Activated CD4-positive, alpha-beta memory T cell treated with anti-CD3 and anti-CD28 coated beads for 36 hours (primary cell): ENCODE measurements at places on chromosomes 13 and 19. TPM values are rescaled to one million over a fixed set of nuclear protein-coding genes. Genes with fewer than 3 reads are reported as not detected.
A peak's percentile ranks its signal among the peaks of the same experiment; 100 is the strongest.

GPR42 gene
- not detected for total RNA-seq

- H3K36me3 ChIP-seq, result no peaks in the 10 kb centered on the region
- H3K4me1 ChIP-seq, result peaks cover under 1% of the 10 kb centered on the region
- DNase-seq, result peak; percentile 79
- H3K4me3 ChIP-seq, result no peak overlapping the region
- H3K27me3 ChIP-seq, result peaks cover 18% of the 10 kb centered on the region
These were observed 65.1 kb upstream of the GTF3A start for GRCh38 chr13:27359199-27359821.

GRCh38 chr13:29758531-29759114 lies 91.8 kb downstream of the UBL3 start:
- H3K27me3 ChIP-seq, result no peaks in the 10 kb centered on the region
- H3K4me1 ChIP-seq, result peaks cover 18% of the 10 kb centered on the region
- no peak overlapping the region for H3K27ac ChIP-seq
- peak overlapping the region; percentile 7 for H3K4me3 ChIP-seq

DNA sequence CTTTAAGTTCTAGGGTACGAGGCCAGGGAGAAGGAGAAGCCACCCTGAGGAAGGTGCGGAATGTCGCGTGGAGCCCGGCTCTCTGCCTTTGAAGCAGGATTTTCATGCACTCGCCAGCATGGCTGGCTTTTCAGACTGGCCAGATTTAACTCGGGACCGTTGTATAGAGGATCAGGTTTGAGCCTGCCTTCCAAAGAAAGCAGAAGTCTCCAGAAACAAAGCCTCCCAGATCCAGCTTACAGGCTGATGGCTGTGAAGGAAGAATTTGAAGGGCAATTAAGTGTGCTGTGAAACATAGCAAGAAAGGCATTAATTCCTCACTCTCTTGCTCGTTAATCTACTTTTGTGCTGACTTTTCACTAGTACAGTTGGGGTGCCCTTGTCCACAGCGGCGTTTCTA lies 140.2 kb downstream of the SOX1 start:
- no peak overlapping the region for H3K4me3 ChIP-seq
- no peaks in the 10 kb centered on the region for H3K36me3 ChIP-seq
- peaks cover 4% of the 10 kb centered on the region for H3K4me1 ChIP-seq
- H3K27me3 ChIP-seq, result peaks cover 43% of the 10 kb centered on the region

- H3K4me3 ChIP-seq, result no peak overlapping the region
- H3K4me1 ChIP-seq, result no peaks in the 10 kb centered on the region
- no peaks in the 10 kb centered on the region for H3K36me3 ChIP-seq
- H3K27ac ChIP-seq, result no peak overlapping the region
These were observed 1647.6 kb upstream of the SPRY2 start for GRCh38 chr13:81988567-81988966.

- H3K4me3 ChIP-seq, result no peak overlapping the region
- H3K36me3 ChIP-seq, result peaks cover 58% of the 10 kb centered on the region
- peaks cover 3% of the 10 kb centered on the region for H3K4me1 ChIP-seq
- H3K27ac ChIP-seq, result no peak overlapping the region
- peak; percentile 33 for DNase-seq
These were observed 16.6 kb downstream of the MED4 start for GRCh38 chr13:48078251-48078656.

GRCh38 chr19:47226426-47227351 lies 4.3 kb downstream of the BBC3 start:
- H3K27me3 ChIP-seq, result no peaks in the 10 kb centered on the region
- H3K36me3 ChIP-seq, result peaks cover 6% of the 10 kb centered on the region
- H3K27ac ChIP-seq, result peak overlapping the region; percentile 89
- peak overlapping the region; percentile 77 for H3K4me3 ChIP-seq
- peak; percentile 83 for DNase-seq

DNA sequence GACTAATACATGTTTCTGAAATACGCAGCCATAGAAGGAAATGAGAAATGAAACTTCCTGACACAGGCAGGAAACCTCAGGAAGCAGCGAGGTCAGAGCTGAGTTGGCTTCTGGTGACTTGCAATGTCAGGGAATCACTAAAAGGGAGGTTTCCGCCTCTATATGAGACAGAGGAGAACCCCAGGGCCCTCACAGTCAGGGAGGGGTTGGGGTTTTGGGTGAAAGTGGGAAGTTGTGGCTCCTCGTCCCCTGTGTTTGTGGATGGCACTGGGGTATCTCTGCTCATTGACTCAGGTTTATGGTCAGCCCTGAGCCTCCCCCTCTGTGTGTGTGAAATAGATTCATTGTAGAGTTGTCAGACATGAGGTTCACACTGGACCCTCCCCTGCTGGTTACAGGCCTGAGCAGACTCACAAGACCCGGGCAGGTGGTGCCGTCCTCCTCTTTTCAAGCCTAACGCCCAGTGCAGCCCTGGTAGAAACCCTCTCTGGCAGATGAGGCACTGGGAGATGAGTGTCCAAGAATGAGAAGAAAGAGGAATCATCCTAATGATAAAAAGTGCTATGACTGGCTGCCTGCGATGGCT lies 5.5 kb upstream of the LILRA6 start:
- no peak overlapping the region for H3K27ac ChIP-seq
- H3K4me3 ChIP-seq, result no peak overlapping the region
- DNase-seq, result peak; percentile 78
- H3K27me3 ChIP-seq, result peaks cover 10% of the 10 kb centered on the region
- peaks cover 20% of the 10 kb centered on the region for H3K4me1 ChIP-seq

GRCh38 chr19:56637976-56638555 lies 4.9 kb upstream of the SMIM17 start:
- H3K4me1 ChIP-seq, result no peaks in the 10 kb centered on the region
- DNase-seq, result peak; percentile 60
- H3K36me3 ChIP-seq, result peaks cover 19% of the 10 kb centered on the region
- no peak overlapping the region for H3K4me3 ChIP-seq
- no peak overlapping the region for H3K27ac ChIP-seq

DNA sequence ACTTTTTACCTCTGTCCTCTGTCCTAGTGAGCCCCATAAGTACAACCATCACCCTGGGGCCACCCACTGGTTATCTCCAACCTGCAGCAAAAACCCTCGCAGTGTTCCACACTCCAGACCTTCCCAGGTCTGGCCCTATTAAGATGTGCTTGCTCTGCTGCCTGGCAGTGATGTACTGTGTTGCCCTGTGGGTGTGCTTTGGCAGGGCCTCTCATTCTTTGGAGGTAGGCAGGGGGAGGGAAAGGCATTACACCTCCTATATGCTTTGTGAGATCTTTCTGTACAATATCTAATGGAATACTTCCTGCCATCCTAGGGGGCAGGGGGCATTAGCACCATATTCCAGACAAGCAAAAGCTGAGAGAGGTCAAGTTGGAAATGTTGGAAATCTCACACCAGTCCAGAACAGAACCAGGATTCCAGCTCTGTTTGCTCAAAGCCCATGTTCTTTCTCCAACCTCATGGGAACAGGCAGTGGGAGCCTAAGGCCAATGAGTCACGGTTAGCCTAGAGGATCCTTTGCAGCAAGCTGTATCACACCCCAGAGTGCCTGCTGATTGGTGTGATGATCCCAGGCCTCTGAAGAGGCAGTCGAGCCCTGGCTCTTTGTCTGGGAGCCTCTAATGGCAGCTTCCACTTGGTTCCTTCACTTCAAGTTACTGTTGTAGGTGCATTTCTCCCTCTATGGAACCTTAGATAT lies 59.7 kb upstream of the UBL3 start:
- no peak overlapping the region for H3K27ac ChIP-seq
- DNase-seq, result no peak
- no peak overlapping the region for H3K4me3 ChIP-seq
- peaks cover 20% of the 10 kb centered on the region for H3K4me1 ChIP-seq

DNA sequence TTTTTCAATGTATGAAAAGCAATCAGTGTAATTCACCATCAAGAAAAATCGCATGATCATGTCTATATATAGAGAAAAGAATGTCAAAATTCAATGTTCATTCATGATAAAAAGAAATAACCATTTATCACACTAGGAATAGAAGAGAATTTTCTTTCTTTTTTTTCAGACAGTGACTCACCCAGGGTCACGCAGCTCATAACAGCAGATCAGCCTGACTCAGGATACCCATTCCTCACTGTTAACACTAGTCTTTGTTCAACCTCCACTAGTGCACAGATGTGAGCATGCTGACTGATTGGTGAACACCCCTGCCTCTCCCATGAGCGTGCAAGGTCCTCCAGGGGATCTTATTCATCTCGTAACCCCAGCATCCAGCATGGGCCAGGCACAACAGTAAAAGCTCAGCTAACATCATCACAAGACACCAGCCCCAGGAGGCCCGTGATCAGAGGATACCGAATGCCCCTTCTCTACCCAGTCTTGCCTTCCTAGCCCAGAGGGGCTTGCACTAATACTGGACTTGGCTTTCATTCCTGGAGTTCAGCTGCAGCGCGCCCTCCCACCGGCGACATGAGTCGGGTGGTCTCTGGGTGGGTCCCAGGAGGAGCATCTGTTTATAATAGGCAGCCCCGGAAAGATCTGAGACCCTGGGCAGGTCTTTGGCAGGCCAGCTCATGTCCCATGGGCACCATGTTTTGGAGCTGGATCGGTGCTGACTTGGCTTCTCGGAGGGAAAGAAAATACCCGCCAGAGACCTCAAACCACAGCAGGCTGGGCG lies 539.5 kb upstream of the SLC10A2 start:
- no peaks in the 10 kb centered on the region for H3K36me3 ChIP-seq
- no peak overlapping the region for H3K27ac ChIP-seq
- DNase-seq, result no peak
- no peaks in the 10 kb centered on the region for H3K27me3 ChIP-seq
- no peak overlapping the region for H3K4me3 ChIP-seq

DNA sequence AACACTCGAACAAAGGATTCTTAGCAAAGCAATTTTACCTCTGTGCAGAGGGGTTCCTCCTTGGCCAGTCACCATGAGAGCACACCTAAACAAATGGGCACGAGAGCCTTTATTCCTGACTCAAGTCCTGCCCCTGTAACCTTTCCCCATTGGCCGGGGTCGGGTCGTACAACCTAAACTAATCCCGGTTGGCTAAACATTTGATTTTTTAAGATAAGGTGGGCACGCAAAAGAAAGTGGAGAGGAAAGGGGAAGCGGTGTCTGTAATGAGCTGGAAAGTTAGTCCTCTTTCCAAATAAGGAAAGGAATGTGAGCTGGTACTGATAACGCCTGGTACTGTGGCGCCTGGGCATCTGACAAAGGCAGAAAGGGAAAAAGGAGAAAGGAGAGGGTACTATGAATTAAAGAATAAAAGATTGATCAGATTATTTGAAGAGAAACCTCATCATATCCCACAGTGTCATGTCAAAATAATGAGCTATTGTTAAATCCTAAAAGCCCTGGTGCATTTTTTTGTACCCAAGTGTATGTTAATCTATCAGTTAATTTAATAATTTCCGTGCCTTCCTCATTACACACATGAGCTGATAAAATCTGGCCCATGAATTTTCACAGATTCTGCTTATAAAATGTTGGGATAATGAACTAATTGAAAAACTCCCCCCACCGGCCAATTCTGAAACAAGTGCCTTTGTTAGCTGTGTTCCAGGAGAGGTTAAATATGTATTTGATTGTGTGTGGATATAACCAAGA lies 335.7 kb downstream of the RFC3 start:
- peaks cover 10% of the 10 kb centered on the region for H3K27me3 ChIP-seq
- no peak overlapping the region for H3K4me3 ChIP-seq
- peaks cover 14% of the 10 kb centered on the region for H3K4me1 ChIP-seq
- H3K27ac ChIP-seq, result no peak overlapping the region
- no peaks in the 10 kb centered on the region for H3K36me3 ChIP-seq

GRCh38 chr19:46069806-46070341 lies 29.1 kb upstream of the IGFL4 start:
- no peak overlapping the region for H3K27ac ChIP-seq
- no peak overlapping the region for H3K4me3 ChIP-seq
- no peak for DNase-seq
- H3K4me1 ChIP-seq, result no peaks in the 10 kb centered on the region

MEDAG gene
- total RNA-seq, result not detected

DNA sequence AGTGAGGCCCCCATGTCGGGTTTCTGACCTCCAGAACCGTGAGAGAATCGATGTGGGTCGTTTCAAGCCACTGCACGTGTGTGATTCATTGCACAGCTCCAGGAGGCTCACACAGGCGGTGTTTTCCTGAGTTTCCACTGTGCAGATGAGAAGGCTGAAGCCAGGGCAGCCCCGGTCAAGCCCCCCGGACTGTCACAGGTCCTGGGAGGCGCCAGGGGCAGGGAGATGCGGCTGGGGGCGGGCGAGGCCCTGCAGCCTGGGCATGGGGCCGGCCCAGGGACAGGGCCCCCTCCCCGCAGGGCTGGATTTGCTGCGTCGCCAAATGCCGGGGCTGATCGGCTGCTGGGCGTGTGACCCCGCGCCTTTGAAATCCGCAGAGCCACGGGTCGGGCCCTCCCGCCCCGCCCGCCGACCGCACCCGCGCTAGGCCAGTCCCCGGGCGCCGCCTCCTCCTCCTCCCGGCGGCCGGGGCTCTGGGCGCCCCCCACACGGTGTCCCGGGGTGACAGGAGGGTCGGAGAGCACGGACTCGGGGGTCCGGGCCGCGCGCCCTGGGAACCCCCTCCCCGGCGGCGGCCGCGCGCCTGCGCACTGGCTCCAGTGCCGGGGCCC lies 9.9 kb upstream of the MKNK2 start:
- peaks cover 32% of the 10 kb centered on the region for H3K4me1 ChIP-seq
- DNase-seq, result peak; percentile 69
- H3K27ac ChIP-seq, result peak overlapping the region; percentile 99
- H3K36me3 ChIP-seq, result peaks cover 2% of the 10 kb centered on the region
- no peaks in the 10 kb centered on the region for H3K27me3 ChIP-seq

DNA sequence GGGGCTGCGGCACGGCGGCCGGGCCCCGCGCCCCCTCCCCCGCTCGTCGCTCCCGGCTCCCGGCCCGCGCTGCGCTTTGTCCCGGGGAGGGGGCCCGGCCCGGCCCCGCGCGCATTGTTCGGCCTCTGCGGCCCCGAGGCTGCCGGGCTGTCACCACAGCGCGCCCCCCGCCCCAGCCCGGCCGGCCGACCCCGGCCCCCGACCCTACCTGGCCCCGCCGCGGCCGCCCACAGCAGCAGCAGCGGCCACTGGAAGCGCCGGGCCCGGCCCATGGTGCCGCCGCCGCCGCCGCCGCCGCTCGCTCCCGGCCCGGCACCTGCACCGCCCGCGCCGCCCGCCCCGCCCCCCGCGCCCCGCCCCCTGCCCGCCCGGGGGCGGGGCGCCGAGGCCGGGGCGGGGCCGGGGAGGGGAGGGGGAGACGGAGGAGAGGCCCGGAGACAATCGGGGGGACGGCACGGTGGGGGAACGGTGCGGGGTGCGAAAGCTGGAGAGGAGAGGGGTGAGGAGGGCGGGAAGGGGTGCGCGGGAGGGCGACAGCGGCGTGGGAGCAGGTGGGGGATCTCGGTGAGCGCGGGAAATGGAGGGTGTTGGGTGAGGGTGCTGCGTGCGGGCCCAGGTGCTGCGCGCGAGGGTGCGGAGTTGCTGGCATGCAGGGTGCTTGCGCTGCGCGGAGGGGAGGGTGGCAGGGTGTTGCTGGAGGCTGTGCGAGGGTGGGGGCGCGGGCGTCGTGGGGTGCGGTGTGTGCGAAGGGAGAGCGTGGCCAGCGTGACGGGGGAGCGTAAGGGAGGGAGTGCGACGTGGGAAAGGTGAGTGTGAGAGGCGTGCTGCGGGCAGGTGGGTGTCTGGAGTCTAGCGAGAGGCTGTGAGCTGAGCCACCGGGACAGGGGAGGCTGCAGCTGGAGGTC lies at the start of gene CADM4:
TSS of gene CADM4 (minus strand) at position 332 of the 905 bp plus-strand sequence. CDS start at position 272, 60 bp downstream.
- H3K4me3 ChIP-seq, result peak within 1 kb of the TSS; percentile 69
- H3K27me3 ChIP-seq, result peaks cover 31% of the 10 kb centered on the region
- peaks cover 14% of the 10 kb centered on the region for H3K4me1 ChIP-seq

- H3K4me1 ChIP-seq, result no peaks in the 10 kb centered on the region
- H3K27ac ChIP-seq, result no peak overlapping the region
- peaks cover 1% of the 10 kb centered on the region for H3K36me3 ChIP-seq
- no peak overlapping the region for H3K4me3 ChIP-seq
These were observed 38.5 kb downstream of the SOX21 start for GRCh38 chr13:94673851-94674250.

- no peaks in the 10 kb centered on the region for H3K27me3 ChIP-seq
- peaks cover 7% of the 10 kb centered on the region for H3K4me1 ChIP-seq
- DNase-seq, result peak; percentile 69
- H3K4me3 ChIP-seq, result no peak overlapping the region
- no peak overlapping the region for H3K27ac ChIP-seq
These were observed 9.8 kb upstream of the GNA15 start for GRCh38 chr19:3125900-3126524.
